GM13977 (cell line): ENCODE measurements at places on chromosomes 1 and 21.

DNA sequence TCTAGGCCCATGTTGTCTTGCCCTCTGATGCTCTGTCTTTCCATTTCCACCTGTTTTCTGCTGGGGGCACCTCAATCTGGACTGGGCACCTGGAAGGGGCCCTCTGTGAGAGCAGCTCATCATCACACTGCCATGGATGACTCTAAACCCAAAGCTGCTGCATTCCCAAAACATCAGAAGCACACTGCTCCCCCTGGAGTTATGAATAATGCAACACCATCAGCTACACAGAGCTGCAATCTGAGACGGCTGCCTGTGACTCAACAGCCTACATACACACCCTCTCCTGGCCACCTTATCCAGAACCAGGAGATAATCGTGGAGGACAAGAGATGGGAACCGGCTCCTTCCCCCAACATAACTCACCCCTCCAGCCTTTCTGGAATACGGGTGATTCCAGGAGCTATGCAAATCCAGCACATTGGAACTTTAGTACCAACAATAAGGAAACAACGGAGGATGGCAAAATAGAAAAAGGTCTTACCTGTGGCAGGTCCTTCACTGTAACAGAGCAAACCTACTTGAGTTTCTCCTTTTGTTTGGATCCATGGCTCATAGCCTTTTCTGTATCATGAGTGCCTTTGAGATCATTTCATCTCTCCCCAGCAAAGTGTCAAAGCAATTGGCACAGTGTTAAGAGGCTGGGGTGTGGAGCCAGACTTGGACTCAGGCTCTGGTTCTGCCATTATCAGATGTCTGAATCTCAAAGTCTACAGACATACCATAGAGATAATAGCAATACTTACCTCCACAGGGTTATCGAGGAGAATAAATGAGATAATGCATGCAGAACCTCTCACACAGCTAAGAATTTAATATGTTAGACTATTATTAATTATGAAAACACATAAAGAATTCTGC lies 29.3 kb downstream of the AK2 start:
- DNase-seq: no peak

- DNase-seq: no peak
Measured at GRCh38 chr1:19735440-19736127, 64.1 kb downstream of the TMCO4 start.

- DNase-seq: no peak
Measured at GRCh38 chr1:179126338-179127060, 44.6 kb downstream of the TOR3A start.

- no peak for DNase-seq
Measured at GRCh38 chr1:158035976-158036583, 42.6 kb downstream of the KIRREL1 start.

GRCh38 chr1:50859657-50860056 lies 100.4 kb downstream of the FAF1 start:
- no peak for DNase-seq

DNA sequence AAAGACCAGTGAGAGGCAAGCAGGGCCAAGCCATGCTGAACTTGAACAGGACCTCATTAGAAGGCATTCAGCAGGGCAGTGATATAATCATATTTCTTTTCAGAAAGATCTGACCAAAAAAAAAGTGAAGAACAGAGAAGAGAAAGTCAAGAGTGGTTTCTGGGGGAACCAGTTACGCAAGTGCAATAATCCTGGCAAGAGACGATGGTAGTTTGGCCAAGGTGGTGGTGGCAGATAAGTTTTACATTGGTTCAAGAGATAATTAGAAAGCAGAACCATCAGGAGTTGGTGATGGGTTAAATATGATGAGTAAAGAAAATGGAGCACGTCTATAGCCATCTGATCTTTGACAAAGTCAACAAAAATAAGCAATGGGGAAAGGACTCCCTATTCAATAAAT lies 54.3 kb downstream of the ZSWIM5 start:
- no peak for DNase-seq

GRCh38 chr21:18549214-18549905 lies 145.8 kb upstream of the TMPRSS15 start:
- no peak for DNase-seq

DNA sequence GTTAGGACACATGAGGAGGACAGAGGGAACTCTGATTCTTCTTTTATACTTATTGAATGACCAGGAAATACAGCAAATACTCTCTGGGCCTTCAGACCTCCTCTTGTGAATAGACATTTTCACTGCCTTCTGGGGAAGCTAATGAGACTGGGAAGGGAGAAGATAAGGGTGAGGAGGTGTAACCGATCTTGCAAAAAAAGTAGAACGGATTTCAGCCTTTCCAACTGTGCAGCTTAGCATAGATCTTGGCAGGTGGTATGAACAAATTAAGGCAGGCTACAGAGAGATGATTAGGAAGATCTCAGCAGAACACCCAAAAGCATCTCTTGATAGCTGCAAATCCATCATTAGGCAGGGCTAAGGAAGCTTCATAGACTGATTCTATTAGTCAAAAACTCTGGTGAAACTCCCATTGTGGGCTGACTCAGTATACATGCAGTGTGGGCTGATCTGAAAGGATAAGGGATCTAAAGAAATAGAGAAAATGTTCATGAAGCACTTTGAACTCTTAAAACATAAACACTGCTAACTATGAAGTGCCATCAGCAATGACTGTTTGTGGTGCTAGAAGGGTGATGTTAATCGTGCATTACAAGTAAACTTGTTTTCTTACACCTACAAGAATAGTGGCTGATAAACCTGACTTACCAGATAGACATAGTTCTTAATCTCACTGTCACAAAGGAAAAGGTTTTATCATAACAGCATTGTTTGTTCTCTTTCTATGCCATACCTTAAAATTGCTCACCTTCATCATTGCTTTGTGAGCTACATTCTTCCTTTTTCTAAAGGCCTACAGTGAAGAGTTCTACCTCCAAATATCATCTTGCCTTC lies 85.5 kb upstream of the PALMD start:
- no peak for DNase-seq

DNA sequence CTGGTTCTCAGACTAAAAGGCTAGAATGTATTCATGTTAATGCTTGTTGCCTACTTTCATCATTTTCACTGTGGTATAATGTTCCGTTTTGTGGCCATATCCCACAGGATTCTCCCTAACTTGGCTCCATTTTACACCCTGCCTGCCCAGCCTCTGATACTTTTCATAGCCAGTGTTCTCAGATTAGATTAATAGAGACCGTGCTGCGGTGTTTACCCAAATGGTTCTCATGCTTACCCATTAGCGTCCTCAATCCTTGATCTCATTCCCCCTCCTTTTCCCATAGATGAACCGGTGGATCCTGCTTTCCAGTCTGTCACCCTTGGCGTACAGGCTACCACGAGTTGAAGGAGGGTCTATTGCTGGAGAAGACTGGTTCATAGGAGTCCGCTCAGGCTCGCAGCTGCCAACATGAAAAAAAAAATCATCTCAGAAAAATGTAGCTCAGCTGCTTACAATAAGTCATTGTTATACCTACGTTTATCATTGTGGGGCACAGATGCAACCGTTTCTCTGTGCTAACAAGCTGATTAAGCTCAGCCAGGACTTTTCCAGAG lies 78.7 kb downstream of the SETD4 start:
- DNase-seq: no peak

DNA sequence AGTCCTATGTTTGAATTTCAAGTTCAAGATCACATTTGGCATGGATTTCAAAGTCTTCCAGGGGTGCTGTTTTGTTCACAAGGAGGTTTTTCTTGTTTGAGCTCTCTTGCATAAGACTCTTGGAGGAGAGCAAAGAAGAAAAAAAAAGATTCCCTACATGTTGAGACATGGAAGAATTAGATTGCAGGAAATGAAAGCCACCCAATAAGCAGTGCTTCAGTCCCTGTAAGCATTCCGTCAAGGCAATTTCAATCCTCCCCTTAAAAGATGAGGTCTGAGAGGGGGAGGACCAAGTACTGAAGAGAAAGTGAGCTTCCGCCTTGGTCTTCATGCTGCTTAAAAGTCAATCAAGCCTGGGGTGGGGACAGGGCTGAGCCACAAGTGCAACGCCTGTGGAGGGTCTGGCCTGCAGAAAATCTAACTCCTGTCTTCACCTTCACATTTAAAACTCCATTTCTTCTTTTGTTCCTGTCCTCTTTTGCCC lies 50.2 kb downstream of the LPAR3 start:
- DNase-seq: no peak

DNA sequence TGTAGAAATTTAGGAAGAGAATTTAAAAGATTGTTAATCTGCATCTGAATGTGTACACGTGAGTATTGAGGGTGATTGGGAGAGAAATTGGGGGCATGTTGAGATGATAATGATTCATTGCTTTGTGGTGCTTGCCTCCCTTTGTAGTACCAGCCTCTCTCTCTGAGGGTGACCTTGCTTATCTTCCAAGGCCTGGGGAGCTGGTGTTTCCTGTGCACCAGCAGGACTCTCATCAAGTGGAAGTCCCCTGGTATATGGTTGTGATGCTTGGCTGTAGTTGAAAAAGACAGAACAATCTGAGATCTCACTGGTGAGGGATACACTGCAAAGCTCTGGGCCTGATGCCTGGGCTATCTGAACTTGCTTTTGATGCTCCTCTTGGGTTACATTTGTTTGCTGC lies 4.0 kb downstream of the TCHHL1 start:
- DNase-seq: no peak

GRCh38 chr1:56533197-56533596 lies 46.2 kb downstream of the PLPP3 start:
- DNase-seq: no peak

GRCh38 chr1:156051011-156051725 lies 2.4 kb downstream of the UBQLN4 start:
- DNase-seq: no peak

DNA sequence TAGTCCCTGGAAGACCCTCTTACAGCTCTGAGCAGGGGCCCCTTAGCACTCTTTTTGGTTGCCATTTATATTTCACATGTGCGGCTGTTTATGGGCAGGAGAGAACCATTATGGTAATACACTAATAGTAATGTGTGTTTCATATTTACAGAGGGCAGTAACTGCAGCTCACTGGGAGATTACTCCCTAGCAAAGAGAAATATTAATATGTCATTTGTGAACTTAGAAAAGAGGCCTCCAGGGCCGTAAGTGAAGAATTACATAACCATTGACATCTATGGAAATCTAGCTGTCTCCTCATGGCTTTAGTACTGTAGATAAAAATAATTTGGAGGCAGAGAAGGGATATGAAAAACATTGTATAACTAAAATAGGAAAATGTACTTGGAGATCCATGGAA lies 23.4 kb upstream of the RGS16 start:
- DNase-seq: no peak

DNA sequence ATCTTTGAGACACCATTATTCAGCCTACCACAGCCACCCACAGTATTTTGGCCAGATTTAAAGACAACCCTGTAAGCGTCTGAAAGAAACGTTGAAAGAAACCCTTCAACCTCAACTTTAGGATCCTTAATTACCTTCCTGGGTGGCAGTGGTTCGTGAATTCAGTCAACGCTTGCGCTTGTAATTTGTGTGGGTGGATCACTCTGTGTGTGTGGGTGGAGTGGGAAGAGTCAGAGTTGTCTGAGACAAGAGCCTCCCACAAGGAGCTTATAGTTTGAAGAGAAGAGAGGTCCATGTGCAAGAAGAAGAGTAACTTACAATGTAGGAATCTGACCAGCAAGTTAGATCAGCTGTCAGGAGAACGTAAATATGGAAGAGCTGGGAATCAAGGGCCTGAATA lies 8.4 kb downstream of the COQ8A start:
- no peak for DNase-seq

DNA sequence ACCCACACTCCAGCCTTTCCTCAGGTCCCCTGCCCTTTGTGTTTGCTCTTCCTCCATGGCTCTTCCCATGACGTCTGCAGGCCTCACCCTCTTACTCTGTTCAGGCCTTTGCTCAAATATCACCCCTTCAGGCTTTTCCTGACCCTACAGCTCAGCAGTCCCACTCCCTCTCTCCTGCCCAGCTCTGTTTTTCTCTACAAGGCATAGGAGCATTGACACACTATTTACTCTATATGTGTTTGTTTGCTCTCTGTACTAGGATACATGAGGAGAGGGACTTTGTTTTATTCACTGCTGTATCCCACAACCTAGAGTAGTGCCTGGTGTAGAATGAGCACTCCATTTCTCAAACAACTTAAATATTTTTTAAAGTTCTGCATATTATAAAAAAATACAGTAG lies 107.4 kb upstream of the COA6 start:
- no peak for DNase-seq

- peak; percentile 59 for DNase-seq
Measured at GRCh38 chr1:214439352-214440119, 111.9 kb downstream of the PTPN14 start.
